ENCODE measurements at places on chromosomes 6 and 20.

DNA sequence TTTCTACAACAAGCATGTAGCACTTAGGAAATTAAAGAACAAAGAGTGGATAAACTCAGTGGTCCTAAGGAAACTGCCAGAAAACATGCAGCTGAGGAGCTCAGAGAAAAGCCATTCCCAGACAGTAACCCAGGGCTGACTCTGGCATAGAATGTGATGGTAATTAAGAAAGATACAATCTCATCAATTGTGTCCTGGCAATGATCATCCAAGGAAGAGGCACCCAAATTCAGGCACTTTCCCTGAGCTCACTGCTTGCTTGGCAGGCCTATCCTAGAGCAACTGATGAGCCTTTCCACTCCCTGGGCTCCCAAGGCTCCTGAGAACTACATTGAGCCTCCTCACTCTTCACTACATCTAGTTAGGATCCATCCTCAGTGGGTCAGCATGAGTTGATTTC is 16.2 kb downstream of the EIF2S2 start:
- DNase-seq, result no peak

DNA sequence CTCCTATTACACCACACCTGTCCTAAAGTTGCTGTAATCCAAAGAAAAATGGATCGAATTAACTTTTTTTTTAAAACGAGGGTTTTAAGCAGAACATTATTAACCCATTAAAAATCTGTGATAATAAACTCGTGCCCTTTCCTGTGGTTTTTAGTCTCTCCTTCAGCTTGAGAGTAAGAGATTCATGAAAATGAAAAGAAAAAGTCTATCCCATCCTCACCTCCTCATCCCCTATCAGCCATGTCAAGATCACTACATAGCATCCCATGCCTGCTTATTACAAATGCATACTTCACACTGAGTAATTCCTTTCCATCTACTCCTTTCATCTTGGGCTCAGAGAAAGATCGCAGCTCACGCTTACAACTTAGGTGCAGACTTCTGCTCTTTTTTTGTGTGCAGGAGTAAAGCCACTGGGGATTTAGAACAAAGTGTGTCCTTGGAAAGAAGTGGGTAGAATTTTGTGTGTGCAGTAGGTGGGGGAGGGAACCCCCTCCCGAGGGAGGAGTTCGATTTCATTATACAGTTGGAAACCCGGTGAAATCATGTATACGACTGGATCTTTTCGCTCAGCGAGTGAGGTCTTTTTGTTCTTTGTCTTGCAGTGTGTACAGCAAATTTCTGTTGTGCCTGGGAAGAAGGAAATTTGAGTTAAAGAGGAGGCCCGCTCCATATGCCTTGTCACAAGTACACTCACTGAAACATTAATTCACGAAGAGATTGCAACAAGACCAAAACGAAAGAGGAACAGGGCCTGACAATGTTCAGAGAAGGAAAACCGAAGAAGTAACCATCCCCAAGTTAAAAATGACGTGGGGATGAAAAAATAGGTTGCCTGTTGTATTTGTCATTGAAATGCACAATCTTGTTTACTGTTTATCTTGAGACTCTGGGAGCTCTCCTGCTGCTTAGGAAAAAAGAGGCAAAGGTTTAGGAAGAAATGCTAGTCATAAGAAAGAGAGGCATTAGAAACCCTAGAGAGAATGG is 146.5 kb upstream of the ZNF217 start:
- DNase-seq, result no peak

- peak; percentile 18 for DNase-seq
These were observed 770 bp downstream of the TCF19 start for GRCh38 chr6:31158863-31159855.

DNA sequence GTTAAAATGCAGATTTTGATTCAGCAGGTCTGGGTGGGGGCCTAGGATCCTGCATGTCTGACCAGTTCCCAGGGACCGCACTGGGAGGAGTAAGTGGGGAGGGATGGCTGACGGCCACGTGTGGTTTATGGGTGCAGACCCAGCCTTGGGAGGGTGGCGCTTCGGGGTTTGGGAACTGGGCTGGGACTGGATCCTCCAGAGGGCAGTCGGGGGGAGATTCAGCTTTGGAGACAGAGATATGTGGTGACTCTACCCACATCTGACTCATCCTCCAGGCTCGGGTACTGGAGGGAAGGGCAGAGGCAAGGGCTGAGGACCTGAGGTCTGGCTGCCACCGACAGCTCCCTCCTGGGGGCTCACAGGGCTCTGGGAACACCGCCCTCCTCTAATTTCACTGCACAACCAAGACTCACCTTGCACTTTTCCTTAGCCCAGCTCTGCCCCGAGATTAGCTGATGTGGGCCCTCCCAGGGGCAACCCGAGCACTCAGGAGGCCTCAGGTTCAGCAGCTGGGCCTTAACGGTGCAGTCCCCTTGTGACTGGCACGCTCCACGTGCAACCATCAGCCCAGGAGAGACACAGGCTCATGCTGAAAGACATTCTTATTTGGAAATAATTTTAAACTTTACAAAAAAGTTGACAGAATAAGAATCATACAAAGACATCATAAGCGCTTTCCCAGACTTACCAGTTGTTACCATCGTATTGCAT is 172.8 kb upstream of the PMEPA1 start:
- no peak for DNase-seq

All from stimulated activated CD4-positive, alpha-beta T cell treated with anti-CD3 and anti-CD28 coated beads, Interleukin-12 subunit alpha, Interleukin-12 subunit beta, amount 100 ng/mL, for 48 hours (primary cell).